ENCODE measurements at places on chromosomes 4 and X.

GRCh38 chr4:189767941-189768340, 172.7 kb upstream of the FRG1 start:
- no peak for DNase-seq

- no peak for DNase-seq
Observed at GRCh38 chrX:97633798-97634197, 750.1 kb downstream of the RPA4 start.

GRCh38 chr4:5152521-5152920, 101.2 kb downstream of the STK32B start:
- DNase-seq, result no peak

DNA sequence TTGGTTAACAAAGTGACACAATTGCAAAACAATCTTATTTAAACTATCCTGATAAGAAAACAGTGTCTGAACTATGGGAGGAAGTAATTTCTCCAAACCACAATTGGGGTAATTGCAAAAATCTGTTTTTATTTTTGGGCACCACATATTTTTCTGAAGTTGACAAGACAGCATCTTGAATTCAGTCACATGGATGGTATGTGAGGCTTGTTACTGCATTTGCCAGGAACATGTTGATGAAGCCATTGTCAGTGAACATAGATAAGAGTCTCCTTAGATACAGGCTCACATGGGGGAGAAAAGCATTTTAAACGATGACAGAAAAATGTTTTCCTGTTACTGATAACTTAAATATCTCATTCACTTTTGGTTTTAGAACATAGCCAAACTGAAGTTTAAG, 5.5 kb upstream of the USP53 start:
- no peak for DNase-seq

- DNase-seq, result no peak
Observed at GRCh38 chr4:25368315-25368714, 8.7 kb upstream of the ANAPC4 start.

DNA sequence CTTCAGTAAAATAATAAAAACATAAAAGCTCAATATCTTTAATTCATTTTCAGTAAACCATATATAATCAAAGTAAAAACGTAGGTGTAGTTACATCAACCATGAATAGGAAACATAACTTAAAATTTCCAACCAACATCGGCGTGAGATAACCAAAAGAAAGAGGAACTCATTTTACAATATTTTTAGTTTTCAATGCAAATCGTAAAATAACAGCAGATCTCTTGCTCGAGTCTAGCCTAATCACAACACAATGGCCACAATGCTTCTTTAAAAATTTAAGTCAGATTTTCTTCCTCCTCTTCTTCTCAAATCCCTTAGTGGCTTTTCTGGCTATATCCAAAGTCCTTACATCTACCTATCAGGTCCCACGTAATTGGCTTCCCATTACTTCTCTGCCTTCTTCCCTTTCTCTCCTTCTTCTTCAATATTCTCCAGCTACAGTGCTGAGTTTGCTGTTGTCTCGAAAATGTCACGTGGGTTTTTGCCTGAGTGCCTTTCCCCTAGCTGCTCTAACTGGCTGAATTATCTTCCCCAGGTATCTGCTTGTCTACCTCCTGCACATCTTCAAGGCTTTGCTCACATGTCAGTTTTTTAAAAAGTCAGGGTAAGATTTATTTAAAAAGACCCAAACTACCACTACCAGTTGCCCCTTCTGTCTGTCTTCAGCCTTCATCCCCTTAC, 90.9 kb upstream of the BANK1 start:
- DNase-seq, result no peak

DNA sequence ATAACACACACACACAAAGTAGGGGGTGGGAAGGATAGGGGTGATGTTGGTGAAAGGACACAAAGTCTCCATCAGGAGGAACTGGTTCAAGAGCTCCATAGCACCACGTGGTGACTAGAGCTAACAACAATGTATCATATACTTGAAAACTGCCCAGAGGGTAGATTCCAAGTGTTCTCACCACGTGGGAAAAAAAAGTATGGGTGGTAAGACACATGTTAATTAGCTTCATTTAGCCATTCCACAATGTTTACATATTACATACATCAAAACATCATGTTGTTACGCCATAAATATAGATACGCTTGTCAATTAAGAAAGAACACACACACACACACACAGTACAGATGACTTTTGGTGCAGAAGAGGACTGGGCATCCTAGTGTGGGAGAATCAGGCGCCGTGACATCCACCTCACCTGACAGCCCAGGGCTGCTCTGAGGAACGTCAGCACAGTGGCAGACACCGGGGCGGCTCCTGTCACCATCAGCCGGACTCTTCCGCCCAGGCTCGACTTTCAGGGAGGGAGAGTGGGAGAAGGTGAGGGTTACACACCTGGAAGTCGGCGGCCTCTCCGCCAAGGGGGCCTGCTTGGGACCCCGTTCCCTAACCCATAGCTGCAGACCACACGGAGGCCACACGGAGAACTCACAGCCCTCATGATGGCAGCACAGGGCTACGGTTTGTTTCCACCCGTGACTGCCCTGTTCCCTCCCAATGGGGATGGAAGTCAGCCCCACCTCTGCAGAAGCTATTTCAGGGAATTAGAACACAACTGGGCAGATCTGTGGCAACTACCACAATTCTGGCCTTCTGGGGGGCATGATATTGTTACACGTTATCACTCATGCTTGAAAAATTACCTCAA, 31.8 kb upstream of the CENPU start:
- DNase-seq, result no peak

DNA sequence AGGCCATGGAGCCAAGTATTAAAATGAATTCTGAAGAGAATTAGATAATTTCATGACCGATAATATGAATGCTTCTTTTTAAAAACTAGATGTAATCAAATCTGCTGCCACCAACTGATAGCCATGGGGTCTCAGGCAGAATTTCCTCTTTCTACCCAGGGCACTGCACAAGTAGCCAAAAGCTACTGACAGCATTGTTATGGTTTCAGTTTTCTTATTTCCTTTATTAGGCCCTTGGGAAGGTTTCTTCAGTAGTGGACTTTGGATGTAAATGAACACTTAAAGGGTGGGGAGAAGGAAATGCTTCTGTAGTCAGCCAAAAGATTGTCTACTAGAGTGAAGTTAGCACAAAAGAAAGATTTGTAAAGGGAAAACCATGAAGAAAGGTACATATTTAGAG, 686.0 kb downstream of the ADGRL3 start:
- no peak for DNase-seq

DNA sequence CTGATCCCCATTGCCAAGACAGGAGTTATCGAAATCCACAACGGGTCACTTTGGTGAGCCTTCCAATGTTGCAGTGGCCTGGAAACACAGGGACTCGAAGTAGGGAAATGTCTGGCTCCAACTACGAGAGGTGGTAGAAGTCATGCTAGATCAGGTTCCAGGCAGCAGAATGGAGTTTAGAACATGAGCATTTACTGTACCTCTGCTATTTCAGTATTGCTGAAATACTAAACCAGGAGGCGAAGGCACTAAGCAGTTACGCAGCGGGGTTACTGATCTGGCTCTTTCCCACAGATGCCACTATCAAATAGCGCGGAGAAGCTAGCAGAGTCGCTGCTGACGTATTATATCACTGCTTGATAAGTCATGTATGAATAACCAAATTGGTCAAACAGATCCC, 56.3 kb downstream of the PTCHD1 start:
- DNase-seq, result no peak

DNA sequence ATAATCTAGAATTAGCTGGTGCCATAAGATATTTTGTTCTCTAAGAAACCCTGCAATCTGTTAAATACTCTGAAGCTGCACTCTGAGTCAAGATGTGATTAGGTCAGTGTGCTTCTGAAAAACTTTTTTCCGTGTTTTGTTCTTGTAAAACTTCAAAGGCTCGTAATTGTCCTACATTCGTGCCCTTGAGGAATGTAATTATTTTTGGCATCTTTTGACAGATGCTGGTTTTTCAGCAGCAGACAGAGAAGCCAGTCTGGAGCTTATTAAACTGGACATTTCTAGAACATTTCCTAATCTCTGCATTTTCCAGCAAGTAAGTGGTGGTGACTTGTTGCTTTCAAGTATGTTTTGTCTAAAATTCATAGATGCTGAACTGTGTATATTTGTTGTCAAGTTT, 36.8 kb upstream of the TADA2B start:
- DNase-seq, result no peak

DNA sequence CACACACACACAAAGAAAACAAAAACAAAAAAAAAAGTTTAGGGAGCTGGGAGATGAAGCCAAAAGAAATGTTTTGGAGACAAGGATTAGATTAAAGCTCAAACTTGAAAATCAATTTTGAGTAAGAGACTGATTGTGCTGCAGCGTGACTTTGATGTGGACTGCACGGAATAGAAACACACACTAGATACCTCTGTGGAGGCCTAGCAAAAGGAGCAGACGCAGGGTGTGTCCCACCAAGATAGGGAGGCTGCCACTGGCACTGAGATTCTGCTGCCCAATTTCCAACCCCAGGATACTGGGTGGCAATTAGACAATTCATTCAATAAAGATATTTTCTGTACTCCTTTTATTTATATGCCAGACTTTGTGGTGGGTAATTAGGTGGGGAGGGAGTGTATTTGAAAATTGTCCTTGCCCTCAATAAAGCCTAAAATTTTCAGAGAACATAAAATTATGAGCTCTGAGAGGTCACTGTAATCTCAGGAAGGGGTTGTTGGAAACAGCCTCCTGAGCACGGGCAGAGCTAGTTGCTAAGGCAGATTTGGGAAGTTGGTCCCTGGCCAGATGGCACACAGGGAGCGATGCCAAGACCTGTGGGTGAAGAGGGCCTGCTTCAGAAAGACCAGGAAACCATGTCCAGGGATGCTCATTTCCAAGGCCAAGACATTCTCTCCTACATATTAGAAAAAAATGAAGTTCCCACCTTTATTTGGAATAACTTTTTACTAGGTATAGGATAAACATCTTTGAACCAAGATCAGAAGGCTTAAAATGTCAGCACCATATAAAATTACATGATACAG, 1.9 kb upstream of the PPP3CA start:
- DNase-seq, result no peak

DNA sequence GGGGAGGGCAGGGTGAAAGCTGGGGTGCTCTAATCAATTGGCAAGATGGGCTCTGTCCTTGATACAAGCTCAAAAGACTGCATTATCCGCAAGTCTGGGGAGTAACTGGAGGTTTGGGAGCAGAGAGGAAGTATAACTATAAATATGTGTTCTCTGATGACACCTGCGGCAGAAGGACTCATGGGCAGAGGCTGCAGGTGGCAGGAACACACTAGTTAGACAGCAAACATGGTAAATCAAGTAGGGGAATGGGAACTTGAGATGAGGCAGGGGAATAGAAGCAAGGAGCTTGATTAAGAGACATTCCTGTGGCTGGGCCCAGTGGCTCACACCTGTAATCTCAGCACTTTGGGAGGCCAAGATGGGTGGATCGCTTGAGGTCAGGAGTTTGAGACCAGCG, 30.3 kb downstream of the SH3KBP1 start:
- DNase-seq, result no peak

DNA sequence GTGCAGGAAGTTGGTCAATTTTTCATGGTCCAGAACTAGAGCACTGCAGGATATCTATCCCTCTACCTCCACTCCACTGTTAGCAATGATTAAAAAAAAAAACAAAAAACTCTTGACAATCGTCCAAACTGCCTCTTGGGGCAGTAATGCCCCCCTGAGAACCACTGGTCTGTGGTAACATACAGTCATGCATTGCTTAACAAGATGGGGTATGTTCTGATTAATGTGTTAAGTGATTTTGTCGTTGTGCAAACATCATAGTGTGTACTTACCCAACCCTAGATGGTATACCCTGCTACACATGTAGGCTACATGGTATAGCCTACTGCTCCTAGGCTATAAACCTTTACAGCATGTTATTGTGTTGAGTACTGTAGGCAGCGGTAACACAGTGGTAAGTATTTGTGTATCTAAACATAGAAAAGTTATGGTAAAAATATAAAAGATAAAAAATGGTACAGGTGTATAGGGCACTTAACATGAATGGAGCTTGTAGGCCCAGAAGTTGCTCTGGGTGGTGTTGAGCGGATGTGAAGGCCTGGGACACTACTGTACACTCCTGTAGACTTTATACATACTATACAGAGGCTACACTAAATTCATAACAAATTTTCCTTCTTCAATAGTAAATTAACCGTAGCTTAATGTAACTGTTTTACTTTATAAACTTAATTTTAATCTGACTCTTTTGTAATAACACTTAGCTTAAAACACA, 34.1 kb downstream of the ART3 start:
- DNase-seq, result peak; percentile 23
